ENCODE measurements at places on chromosomes 4 and X.

GRCh38 chr4:130534651-130535050 lies 1438.7 kb downstream of the C4orf33 start:
- no peak for DNase-seq

GRCh38 chr4:125049711-125050110 lies 265.0 kb upstream of the FAT4 start:
- DNase-seq = no peak

DNA sequence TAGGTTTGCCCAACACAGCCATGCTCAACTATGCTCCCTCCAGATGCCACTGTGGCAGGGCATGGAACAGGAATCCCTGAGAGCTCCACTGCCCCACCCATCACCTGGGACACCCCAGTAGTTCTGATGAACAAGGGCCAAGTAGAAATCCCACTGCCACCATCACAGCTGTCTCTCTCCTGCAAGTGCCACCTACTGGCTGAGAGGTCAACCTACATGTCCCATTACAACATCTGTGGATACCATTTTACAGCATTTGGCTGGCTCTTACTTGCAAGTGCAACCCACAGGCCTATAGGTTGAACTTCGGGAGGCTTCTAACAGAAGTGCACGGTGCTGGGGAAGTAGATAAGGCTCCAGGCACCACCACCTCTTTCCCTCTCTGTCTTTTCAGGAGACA lies 142.5 kb downstream of the CXXC4 start:
- peak; percentile 19 for DNase-seq

DNA sequence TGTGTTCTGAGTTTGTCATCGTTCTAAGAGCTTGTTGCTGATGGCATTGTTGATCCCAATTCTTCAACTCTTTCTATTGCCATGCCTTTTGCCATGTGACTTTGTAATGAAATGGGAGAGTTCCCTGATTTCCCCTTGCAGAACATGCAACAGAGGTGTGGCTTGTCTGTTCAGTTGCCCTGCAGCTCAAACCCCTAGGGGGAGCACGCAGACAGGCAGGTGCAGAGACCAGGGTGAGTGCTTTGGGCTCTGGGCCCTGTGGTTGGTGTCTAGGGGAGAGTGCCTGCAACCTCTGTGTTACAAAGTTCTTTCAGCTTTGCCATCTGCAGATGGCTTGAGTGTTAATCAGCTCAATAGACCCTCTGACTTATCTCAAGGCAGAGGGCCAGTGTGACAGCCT lies 332.7 kb downstream of the MID1IP1 start:
- DNase-seq = no peak

DNA sequence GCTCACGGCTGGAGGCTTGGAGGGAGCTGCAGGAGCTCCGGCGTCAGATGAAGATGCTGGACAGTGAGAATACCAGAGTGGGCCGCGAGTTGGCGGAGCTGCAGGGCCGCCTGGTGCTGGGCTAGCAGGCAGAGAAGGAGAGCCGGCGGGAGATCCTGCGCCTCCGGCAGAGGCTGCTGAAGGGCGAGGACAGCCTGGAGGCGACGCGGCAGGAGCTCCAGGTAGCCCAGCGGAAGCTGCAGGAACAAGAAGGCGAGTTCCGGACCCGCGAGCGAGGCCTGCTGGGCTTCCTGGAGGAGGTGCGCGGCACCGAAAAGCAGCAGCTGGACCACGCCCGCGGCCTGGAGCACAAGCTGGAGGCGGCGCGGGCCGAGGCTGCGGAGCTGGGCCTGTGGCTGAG lies 14.7 kb downstream of the SMIM10L2A start:
- DNase-seq = no peak

DNA sequence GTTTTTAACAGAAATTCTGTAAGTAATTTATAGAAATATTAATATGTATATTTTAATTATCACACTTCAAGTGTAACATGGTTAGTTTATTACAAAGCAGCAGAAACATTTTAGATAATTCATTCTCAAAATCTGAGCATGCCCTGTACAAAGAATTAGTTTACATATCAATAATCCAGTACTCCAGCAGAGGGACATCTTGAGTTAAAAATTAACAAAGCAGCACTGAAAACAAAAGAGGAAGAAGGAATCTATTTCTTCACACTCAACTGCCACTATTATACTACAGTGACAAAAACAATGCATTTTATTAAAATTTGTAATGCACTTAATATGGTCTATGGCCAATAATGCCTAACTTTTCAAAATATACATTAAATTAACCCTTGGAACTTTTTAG lies 179.1 kb upstream of the KLHL4 start:
- no peak for DNase-seq

- no peak for DNase-seq
These were observed 22.3 kb downstream of the APLN start for GRCh38 chrX:129632443-129632842.

- DNase-seq = no peak
These were observed 264.3 kb upstream of the AGTR2 start for GRCh38 chrX:115906276-115906675.

GRCh38 chr4:140849526-140849925 lies 93.3 kb upstream of the TBC1D9 start:
- DNase-seq = no peak

- no peak for DNase-seq
These were observed 90.3 kb upstream of the FRG1 start for GRCh38 chr4:189850239-189850856.

- no peak for DNase-seq
These were observed 137.8 kb upstream of the CPEB2 start for GRCh38 chr4:14864365-14865030.

- peak; percentile 84 for DNase-seq
These were observed 13.2 kb downstream of the SNX25 start for GRCh38 chr4:185222598-185222997.

GRCh38 chr4:108244606-108245005 lies 75.9 kb upstream of the LEF1 start:
- no peak for DNase-seq

DNA sequence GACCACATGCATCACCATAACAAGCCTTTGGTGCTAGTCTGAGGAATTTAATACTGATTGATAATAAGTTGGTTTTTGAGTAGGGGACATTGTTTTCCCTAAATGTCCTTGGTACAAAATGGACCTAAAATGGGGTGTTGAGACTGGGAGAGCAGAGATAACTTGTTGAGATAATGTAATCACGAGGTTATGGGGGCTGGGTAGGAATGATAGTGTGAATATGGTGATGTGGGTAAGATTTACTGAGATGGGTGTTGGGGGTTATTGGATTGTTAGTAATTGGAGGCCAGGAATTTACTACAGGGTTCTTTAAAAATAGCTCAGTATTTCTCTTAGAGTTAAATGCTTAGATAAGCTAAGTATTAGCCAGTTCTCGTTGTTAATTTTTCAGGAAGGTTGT lies 3.9 kb downstream of the BMP2K start:
- no peak for DNase-seq

GRCh38 chr4:16669036-16669435 lies 229.4 kb downstream of the LDB2 start:
- DNase-seq = no peak

DNA sequence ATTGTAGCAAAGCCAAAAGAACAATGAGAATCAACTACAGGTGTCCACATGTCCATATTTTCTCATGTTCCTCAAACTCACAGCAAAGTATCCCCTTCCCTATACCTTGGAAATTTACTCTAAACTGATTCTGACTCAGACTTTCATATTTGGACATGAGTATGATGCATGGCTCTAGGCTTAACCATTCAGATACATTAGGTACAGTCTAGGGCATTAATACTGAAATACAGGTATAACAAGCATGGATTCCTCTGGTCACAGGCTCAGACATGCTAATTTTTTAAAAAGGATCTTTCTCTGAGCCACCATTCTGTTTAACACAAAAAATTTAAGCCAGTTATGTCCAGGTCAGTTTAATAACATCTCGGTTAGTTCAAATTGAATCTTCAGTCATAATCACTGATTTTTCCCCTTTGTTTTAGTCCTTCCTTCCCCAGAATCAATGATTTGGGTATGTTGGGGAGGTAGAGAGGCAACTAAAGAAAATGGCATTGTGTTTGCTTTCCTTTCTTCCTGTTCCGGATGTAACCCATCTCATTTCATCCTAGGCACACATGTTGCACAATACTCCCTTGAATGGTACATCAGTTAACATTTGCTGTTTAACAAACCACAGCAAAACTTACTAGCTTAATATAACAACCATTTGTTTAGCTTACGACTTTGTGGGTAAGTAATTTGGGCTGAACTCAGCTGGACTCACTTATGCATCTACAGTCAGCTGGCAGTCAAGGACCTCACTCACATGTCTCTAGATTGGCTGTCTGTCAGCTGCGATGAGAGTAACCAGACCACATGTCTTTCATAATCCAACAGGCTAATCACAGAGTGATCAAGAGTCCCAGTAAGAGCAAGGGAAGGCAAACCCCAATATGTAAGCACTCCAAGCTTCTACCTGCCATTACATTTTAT lies 75.3 kb upstream of the GRIA3 start:
- DNase-seq = no peak

DNA sequence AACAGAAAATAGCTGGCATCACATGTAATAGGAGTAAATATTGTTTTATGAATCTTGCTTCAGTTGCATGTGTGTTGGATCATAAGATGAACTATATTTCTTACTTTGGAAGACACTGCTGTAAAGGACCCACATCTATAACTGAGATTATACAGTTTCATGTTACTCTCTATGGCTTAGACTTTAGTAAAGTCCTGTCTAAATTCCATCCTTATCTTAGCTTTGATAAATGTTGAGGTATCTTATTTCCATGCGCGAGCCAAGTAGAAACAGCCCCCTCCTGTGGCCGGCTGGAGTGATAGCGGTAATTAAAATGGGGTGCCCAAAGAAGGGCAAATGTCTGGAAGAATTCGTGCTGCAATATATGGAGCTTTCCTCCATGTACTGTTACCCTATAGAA lies 43.0 kb downstream of the CCDC158 start:
- no peak for DNase-seq

DNA sequence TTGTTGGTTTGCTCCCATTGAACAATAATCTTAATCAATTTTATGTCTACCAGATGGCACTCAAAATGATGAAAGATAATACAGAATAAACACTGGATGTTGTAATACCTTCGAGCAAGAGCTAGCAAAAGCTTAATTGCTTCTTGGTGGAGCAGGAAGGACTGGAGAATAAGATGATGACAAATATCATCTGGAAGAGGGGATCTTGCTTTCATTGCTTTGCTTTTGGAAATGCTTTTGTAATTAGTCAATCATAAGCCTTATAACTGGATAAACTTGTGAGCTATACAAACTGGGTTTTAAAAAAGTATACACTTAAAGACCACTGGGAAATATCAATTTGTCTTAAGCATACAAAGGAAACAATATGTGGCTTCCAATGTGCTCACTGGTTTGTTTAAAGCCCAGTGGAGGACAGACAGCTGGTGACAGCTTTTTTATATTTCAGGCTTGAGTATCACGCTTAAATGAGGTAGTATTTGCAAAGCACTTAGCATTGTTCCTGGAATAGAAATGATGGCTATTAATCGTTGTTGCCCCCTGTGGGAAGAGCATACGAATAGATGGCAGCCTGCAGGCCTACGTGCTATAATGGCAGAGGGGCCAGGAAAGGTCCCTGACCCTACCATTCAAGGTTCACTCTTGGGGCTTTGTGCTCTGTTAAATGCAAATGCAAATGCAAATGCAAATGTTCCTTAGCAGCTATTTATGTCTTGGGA lies 61.2 kb downstream of the TMEM150C start:
- DNase-seq = peak; percentile 49

GRCh38 chr4:171676555-171677215 lies 136.5 kb upstream of the GALNTL6 start:
- no peak for DNase-seq

DNA sequence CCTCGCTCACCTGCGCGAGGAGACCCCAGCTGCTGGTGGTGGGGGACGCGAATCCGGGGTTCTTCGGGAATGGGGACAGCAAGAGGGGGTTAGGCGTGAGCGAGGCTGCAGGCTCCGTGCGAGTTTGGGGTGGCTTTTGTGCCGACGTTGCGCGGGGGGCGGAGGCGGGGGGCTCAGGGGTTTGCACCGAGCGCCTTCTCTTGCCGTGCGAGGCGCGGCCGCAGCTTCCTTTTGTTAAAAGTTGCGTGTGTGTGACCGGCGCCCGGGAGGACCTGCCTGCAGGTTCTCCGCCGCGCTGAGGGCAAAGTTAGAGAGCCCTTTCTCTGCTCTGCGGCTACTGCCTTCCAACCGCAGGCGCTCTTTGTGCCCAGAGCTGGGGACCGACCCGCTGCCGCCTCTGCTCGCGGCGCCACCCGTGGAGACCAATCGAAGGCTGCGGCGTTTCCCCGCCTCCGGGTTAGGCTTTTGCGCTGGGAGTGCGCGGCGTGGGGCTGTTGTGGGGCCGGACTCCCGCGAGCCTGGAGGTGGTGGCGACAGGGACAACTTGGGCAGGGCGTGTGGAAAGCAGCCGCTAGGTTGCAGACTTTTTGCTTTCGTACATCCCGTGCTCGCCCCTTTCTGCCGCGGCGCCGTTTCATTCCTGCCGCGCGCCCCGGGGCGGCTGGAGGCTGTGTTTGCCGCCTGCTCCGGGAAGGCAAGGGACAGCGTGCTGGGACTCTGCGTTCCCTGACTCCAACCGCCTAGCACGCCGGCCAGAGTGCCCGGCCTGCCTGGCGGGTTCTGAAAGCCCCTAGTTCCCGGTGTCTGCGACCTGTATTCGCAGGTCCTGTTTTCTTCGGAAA lies 716 bp downstream of the KIT start:
- peak; percentile 80 for DNase-seq
